ENCODE measurements at places on chromosomes 7 and 10.

DNA sequence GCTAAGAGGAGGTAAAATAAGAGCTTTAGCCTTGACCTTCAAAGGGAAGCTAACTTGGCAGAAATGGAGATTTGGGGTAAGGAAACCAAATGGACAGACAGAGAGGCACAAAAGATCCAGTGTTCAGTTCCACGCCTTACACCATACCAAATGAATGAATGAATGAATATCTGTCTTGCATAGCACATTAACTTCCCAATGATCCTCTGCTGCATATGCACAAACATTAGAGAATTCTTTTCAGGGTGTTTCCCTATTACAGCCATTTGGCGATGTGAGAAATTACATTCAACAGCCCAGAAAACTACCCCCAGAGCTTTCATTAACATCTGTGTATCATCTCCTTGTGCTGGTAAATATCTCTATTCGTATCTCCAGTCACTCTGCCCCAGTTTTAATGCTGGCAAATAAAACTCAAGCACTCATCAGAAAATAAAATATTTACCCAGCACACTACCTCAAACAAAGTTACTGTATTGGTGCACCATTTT lies 1056.2 kb downstream of the SORCS3 start:
- no peak for DNase-seq

GRCh38 chr7:140364819-140365218 lies 33.5 kb downstream of the SLC37A3 start:
- DNase-seq = no peak

DNA sequence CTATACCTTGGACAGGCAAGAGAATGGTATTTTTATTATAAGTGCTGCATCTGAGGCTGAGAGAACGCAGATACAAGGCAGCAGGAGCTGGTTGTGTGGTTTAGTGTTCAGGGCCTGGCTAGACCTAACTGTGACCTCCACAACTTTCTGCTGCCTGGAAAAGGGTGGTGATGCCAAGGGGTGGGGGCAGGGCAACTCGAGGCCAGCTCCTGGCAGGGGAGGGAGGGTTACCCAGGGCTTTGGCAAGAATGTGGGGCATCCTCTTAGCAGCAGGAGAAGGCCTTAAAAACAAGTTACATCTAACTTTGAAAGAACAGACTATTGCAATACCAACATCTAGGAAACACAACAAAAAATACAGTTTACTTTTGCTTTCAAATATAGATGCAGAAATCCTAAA lies 13.0 kb downstream of the MXI1 start:
- DNase-seq = no peak

- no peak for DNase-seq
These were observed 5.4 kb upstream of the HERPUD2 start for GRCh38 chr7:35700333-35700732.

GRCh38 chr10:132130286-132131265 lies 56.2 kb upstream of the DPYSL4 start:
- DNase-seq = no peak

GRCh38 chr7:127557803-127558202 lies 27.6 kb downstream of the GCC1 start:
- DNase-seq = no peak

DNA sequence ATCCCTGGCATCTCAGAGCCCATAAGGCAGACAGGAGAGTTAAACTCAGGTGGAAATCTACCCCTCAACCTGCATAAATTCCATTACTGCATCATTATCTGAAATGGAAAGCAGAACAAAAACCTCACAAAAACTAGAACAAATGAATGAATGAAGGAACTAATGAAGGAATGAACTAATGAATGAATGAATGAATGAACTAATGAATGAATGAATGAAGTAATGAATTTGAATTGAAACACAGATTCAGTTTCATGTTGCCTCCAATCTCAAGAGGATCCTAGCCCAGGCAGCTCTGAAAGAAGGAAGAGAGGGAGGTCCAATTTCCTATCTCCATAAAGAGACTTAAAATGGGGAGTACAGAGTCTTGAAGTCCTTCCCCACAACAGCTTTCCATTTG lies 1.9 kb upstream of the UCN3 start:
- DNase-seq = no peak

DNA sequence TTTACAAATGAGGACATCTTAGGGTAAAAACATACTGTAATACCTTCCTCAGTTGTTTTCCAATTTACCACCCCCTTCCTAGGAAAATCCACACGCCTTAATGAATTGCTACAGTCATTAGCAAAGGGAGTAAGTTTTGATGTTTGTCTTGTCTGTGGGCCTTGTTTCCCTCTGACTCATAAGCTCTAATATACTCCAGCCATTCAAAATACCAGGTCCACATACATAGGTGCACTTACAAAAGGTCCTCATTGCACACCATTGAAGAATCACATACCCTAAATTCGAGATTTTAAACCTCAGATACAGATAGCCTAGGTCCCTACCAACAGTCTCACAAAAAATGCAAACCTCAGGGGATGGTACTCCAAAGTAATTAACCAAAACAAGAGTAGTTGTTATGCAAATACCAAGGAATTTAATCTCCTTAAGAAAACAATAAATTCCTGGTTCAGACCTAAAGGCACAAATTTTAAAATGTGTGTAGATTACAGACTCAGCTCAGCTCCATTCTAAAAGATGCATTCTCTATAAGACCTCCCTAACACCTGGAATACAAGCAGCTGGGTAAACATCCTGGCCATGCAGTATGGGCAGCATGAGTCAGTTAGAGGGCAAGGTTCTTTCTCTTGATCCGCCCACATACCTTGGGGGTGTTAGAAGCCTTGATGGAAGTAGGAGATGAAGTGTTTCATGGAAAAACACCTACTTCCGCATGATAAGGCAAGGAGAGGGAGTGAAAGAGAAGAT lies 3.0 kb upstream of the LIPK start:
- no peak for DNase-seq

DNA sequence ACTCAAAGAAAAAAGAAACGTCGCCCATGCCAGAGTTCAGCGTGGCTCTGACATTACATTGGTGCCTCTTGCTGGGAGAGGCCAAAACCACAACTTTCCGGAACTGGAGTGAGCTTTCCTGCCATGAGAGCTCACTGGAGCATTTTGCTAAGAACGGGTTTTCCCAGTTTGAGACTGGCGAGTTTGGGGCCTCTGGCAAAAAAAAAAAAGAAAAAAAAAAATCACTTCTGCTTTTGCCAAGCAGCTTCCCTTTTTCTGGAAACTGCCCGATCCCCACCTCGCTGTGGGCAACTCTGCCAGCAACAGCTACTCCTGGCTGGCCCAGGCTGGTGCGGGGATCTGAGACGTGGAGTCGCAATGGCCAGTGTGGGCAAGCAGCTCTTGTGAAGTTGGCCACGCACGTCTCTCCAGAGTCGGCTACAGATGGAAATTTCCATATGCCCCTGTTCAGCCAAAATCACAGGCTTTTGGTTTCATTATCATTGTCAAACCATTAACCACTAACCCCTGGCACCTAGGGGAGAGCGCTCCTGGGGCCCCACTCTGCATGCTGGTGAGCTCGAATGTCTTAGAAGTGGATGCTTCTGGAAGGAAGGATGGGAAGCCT lies 25.7 kb downstream of the PRKAG2 start:
- peak; percentile 5 for DNase-seq

DNA sequence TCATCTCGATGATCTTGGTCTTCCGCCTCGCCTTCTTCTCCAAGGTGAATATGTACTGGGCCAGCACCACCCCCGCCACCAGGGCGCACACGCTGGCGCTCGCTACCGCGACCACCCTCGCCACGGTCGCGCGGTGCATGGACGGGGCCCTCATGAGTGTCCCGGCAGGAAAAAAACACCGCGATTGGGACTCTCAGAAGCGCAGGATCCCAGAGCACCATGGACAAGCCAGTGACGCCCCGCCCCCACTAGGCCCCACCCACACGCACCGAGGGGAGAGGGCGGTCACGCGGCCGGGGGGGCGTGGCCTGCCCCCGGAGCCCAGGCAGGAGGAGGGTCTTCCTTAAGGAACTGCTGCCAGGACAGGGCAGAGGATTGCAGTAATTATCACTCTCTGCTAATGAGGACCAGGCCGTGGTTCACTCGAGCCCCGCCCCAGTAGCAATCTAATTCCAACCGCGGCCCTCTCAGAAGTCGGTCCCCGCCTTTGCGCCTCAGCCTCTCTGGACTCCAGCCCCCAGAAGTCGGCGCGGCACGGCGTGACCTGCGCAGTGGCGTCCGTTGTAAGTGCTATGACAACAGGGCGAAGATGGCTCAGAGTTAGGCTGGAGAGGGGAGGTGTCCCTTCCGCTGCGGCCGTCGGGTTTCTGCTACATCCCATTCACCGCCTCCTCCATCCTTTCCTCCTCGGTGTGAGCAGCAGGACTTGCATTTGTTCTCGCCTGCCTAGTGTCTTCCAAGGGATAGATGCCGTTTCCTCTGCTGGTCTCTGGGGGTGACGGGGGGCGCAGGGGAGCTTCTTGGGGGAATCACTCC lies at the start of gene BBS9:
Gene BBS9 (plus strand): TSS at position 575 of the 816 bp plus-strand sequence. CDS start 16,689 bp downstream, outside the sequence.
- DNase-seq = peak; percentile 84

GRCh38 chr10:32746869-32747268 lies 211.2 kb downstream of the ITGB1 start:
- DNase-seq = no peak

DNA sequence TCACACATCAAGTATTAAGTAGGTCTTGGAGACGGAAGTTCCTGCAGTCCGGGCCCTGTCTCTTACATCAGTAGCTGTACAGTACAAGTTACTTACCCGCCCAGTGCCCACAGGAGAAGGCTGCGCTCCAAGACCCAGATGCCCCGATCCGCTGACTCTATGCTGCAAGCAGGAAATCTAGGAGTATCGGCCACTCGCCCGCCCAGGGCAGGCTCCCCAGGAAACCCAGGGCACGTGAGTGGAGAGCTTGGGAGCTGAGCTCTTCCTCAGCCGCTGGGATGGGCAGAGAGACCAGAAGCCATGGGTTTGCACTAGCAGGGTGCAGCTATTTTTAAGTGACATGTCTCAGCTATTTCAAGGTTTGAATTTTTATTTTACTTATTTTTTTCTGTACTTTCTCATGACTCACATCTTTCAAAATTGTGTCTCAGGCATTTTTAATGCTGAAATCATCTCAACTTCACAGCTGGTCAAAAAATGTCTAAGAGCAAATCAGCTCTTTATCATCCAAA lies 1.9 kb upstream of the GPER1 start:
- DNase-seq = no peak

GRCh38 chr10:110672580-110672919 lies 28.4 kb downstream of the RBM20 start:
- no peak for DNase-seq

DNA sequence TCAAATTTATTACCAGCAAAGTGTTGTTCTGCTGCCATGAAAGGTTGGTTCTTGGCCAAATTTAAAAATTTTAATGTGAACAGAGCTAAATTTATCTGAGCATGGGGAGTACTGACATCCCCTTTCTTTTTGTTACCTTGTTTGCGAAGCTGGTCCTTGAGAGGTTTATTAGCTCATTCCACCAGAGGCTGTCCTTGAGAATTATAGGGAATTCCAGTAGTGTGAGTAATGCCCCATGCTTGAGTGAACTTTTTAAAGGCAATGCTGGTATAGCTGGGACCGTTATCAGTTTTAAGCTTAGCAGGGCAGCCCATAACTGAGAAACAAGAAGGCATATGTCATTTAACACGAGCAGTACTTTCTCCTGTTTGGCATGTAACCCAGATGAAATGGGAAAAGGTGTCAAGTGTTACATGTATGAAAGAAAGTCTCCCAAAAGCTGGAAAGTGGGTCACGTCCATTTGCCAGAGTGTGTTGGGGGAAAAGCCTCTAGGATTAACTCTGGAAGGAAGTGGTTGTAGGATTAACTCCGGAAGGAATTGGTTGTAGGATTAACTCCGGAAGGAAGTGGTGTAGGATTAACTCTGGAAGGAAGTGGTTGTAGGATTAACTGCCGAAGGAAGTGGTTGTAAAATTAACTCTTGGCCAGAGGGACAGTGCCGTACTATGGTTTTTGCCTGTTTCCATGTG lies 37.3 kb upstream of the AKR1C2 start:
- no peak for DNase-seq

GRCh38 chr10:16566202-16566805 lies 44.6 kb upstream of the C1QL3 start:
- no peak for DNase-seq

GRCh38 chr10:28393956-28394568 lies 91.2 kb upstream of the MPP7 start:
- peak; percentile 33 for DNase-seq

DNA sequence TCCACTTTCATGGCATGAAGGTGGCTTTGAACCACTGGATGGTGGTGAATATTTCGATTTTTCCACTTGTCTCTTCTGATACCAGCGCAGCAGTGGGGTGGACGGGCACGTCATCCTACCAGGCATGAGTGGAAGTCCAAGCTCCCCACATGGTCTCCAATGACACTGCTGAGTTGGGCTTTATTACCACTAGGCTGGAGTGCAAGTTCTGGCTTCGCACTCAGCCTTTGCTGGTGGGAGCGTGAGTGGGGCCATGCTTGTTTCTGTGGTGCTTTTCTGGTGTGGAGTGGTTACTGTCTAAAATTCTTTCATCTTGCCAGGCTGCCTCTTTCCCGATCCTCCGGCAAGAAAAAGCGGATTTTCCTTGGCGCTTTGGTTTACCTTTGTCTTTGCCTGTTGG lies 70.1 kb upstream of the SDK1 start:
- no peak for DNase-seq

- DNase-seq = no peak
These were observed 11.9 kb downstream of the SFXN4 start for GRCh38 chr10:119153661-119154060.

GRCh38 chr10:73839276-73839966 lies 28.0 kb upstream of the NDST2 start:
- DNase-seq = no peak

DNA sequence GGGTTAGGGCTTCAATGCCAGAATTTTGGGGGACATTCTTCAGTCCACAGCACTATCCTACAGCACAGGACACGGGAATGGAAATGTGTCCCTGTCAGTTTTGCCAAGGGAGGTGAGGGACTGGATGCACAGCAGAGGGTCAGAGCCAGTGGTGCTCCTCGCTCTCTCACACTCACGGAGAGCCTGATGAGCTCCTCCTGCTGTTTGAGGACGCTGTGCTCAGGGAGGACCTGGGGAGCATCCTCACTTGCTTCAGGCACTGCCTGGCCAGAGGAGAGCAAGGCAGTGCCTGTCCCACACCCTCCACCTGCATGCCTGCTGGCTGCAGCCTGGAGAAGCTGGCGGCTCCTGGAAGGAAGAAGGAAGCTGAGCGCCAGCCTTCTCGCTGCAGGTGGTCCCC lies 58.6 kb downstream of the RAMP3 start:
- no peak for DNase-seq

- no peak for DNase-seq
These were observed 64.7 kb downstream of the ZNF277 start for GRCh38 chr7:112271162-112271561.

GRCh38 chr10:105986486-105986885 lies 1178.0 kb downstream of the SORCS1 start:
- DNase-seq = no peak
